ENCODE measurements at places on chromosomes 3 and 15. TPM values are rescaled to one million over a fixed set of nuclear protein-coding genes. Genes with fewer than 3 reads are reported as not detected.

The CHRFAM7A gene
- 1.2 TPM for total RNA-seq

- no peak for DNase-seq
These were observed 15.3 kb upstream of the TGM5 start for GRCh38 chr15:43281926-43282602.

DNA sequence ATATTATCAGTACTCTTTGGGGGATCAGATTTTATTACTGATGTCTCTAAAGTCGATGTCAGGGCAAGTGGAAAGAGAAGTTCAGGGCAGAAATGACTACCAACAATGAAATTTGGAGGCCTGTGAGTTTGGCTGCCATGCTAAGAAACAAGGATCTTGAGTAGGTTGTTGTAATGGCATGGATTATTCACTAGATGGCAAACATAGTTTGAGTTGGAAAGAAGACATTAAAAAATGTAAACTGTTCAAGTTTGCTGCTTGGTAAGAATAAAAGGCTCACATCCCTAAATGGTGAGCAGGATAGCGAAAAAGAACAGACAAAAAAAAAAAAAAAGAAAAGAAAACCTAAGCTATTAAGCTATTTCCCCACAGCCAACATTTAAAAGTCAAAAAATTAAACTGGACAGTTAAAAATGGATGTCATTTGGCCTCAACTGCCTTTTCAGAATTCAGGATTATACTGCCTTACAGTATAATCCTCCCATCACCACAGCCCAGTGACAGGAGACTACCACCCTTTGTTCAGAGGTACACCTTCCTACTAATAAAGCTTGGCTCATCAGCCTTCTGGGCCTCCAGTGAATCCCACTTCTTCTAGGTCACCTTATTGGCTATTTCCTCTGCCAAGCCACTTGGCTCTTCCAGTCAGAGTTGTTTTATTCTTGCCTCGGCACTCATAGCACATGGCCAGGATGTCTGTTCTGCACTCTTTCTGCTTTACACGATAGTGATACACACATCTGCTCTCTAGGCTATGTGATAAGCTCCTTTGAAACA, 163.7 kb downstream of the PLD1 start:
- DNase-seq: no peak

- no peak for DNase-seq
These were observed 3.5 kb upstream of the TGFBR2 start for GRCh38 chr3:30602946-30603345.

GRCh38 chr15:90019611-90020010, 18.5 kb downstream of the ZNF710 start:
- no peak for DNase-seq

DNA sequence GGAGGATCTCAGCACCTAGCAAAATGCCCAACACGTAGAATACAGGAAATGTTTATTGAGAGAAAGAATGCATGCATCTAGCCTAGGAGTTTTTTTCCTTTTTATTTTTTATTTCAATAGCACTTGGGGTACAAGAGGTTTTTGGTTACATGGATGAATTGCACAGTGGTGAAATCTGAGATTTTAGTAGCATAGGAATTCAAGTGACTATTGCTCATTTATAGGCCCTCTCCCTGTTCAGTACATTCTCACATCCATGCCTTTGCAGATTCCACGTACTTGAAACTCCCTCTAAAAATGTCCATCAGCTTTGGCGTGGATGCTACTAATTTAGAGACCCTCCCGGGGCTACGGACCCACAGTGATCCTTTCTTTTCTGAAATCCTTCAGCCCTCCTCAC, 61.7 kb upstream of the PIAS1 start:
- DNase-seq: no peak

DNA sequence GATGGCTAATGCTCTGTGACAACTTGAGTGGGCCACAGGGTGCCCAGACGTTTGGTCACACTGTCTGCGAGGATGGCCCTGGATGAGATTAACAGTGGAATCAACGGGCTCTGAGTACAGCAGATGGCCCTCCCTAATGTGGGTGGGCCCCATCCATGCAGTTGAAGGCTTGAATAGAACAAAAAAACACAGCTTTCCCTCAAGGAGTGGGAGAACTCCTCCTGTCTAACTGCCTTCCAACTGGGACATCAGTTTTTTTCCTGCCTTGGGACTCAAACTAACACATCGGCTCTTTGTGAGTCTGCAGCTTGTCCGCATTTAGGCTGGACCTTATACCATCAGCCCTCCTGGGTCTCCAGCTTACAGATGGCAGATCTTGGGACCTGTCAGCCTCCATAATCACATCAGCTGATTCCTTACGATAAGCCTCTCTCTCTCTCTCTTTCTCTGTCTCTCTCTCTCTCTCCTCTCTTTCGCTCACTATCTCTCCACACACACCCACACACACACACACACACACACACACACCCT, 20.8 kb downstream of the FAM174B start:
- DNase-seq: no peak

- DNase-seq: no peak
These were observed 532 bp downstream of the B4GALT4 start for GRCh38 chr3:119240101-119240590.

- DNase-seq: no peak
These were observed 7.1 kb downstream of the COL8A1 start for GRCh38 chr3:99645277-99646106.

DNA sequence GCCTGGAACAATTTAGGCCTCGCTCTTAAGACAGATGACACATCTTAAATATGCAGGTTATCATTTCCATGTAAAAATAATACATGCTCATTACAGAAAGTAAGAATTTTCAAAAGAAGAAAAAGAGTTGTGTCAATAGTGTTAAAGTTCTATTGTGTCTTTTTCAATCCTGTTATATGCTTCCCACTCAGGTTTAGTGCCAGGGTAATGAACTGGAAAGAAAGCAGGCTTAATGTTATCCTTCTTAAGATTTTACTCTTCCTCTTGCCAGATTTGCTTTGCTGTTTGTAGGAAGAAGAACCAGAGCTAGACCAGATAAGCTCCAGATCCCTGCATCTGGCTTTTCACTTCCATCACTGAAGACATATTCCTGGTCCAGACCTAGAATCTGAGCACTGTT, 128.6 kb downstream of the TPRG1 start:
- no peak for DNase-seq

DNA sequence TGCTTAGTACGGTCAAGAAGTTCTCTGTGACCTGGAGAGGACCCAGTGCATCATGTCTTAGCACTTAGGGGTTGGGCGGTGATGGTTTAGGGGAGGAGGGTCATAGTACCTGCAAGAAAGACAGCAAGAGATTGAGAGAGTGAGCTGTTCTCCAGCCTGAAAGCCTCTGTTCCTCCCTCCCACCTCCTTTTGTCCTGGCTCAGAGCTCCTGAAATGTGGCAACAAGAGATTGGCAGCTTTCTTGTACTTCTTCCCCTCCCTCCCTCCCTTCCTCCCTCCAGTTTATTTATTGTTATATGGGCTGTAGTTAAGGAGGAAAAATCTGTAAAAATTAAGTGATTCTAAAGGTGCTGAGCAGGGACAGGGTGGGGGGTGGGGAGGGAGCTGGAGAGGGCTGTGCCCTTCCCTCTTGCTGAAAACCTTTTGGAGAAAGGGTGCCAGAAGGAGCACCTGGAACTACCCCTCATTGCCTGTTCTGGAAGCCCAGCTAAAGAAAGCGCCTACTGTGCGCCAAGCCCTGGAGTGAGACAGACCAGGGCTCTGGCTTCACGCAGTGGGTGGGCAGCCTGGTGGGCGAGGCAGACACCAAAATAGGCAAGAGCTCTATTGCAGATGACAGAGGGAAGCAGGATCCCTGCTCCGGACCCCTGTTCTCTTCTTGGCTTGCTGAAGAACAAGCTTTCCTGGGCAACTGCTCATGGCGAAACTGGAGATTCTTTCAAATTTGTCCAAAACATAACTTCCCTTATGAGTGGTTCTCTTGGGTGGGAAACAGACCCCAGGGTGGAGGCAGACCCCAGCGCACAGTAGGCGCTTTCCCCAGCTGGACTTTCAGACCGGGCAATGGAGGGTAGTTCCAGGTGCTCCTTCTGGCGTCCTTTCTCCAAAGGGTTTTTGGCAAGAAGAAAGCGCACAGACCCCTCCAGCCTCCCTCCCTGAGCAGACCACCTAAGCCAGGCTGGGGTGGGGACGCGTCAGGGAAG, 35.6 kb downstream of the LINGO1 start:
- no peak for DNase-seq
